ENCODE measurements at places on chromosomes 2 and 18.

GRCh38 chr2:221215487-221215886 is 356.6 kb downstream of the EPHA4 start:
- DNase-seq: no peak

- no peak for DNase-seq
Measured at GRCh38 chr2:33495683-33496082, 19.2 kb downstream of the RASGRP3 start.

GRCh38 chr2:129464036-129464435 is 515.4 kb upstream of the RAB6C start:
- no peak for DNase-seq

DNA sequence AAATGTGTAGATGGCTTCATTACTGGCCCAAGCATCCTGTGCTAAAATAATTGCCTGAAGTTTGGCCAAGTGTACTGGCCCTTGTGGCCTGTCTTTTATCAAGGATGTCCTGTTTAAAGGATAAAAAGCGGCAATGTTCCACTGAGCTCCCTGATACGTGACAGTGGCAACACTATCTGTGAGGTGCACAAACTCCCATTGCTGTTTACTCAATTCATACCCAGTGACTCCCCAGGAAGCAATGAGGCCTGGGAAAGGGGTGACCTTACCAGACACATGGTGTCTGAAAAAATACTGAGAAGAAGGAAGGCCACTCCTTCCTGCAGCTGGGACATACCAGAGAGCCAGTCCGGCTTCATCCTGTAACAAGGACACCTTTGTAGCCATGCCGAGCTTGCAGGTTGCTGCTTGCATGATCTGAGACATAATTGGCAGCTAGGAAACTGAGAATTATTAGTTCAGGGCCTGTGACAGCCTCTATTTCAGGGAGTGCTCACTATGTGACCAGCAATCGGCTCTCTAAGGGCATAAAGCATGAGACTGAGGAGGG is 198.5 kb upstream of the LRATD1 start:
- DNase-seq: no peak

GRCh38 chr2:231761735-231762134 is 19.3 kb downstream of the PDE6D start:
- DNase-seq: no peak

DNA sequence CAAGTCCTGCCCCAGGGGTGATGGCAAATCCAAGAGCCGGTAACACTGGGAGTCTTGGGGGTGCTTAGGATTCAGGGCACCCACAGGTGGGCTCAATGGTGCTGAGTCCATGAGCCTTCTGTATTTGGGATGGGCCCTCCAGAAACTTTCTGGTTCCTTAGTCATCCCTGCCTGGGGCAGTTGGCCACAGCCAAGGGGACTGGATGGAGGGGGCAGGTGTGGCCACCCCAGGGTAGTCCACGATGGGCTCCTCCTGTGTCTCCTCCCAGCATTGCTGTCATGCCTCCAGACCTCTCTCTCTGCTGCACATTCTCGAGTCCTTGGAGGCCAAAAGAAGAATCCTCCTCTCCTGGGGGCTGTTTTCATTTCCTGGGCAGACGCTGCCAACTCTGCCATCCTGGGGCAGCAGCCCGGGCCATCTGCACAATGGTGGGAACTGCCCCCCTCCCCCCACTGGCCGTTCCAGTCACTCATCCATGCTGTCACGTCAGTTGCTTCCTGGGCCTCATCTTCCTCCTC is 158.0 kb upstream of the TWIST2 start:
- no peak for DNase-seq

DNA sequence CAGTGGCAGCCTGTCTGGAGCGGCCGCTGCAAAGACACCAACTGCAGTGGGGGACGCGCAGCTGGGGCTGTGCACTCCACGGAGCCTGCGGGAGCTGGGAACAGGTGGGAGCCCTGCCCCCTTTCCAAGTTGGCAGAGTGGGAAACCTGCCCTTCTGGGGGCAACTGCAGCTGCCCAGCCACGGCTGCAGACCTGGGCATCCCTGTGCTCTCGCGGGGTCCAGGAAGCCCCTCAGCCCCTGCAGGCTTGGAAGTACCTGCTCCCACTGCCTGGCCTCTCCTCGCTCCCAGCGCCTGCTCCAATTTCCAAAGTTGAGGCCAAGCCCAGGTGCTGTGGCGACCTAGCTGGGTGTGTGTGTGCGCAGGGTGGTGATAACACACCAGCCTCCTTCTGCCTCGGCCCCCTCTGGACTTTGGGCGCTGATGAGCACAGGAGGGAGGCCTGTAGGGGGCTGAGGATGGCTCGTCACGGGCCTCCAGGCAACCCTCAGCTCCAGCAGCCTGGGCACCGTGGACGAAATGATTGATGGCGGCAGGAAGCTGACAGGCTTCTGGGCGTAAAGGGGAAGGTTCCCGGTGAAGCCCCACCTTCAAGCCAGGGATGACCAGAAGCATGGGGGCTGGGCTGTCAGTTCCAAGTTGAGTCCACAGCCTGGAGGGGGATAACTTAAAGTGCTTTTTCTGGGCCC is 76.9 kb downstream of the PTPN4 start:
- no peak for DNase-seq

- no peak for DNase-seq
Measured at GRCh38 chr18:63505566-63506335, 29.0 kb downstream of the SERPINB5 start.

- no peak for DNase-seq
Measured at GRCh38 chr2:145041706-145042105, 521.8 kb upstream of the ZEB2 start.

GRCh38 chr2:109284826-109285225 is 155.8 kb downstream of the SH3RF3 start:
- no peak for DNase-seq

- DNase-seq: peak; percentile 15
Measured at GRCh38 chr2:126886211-126886915, 12.3 kb upstream of the TEX51 start.

DNA sequence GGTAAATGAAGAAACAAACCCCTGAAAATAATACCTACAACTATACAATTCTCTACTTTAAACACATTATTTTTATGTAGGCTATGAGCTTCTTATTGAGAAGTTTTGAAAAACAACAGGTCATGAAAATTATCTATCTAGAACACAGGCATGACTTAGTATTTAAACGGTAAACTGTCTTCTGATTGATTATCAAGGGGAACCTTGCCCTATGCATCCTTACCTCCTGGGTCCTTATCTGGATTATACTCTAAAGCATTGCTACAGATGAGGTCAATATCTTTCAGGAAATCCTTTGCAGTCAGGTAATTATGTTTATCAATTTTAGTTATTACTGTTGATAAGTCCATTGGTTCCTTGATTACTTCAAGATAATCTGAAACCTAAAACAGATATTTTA is 144.3 kb downstream of the ATAD2B start:
- DNase-seq: no peak

GRCh38 chr2:239444626-239445577 is 44.1 kb upstream of the HDAC4 start:
- no peak for DNase-seq

DNA sequence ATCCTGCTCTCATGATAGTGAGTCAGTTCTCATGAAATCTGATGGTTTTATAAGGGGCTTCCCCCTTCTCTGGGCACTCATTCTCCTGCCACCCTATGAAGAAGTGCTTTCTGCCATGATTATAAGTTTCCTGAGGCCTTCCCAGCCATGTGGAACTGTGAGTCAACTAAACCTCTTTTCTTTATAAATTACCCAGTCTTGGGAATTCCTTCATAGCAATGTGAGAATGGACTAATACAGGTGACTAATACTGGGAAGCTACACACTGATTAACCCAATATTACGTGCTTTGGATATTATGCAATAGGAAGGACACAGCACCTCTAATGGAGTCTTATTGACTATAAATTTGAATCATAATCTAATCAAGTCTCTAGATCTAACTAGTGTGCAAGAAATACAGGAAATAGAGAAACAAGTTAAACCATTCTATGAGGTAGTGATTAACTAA is 107.2 kb upstream of the ETAA1 start:
- no peak for DNase-seq

GRCh38 chr2:88561646-88562388 is 65.4 kb downstream of the EIF2AK3 start:
- no peak for DNase-seq

DNA sequence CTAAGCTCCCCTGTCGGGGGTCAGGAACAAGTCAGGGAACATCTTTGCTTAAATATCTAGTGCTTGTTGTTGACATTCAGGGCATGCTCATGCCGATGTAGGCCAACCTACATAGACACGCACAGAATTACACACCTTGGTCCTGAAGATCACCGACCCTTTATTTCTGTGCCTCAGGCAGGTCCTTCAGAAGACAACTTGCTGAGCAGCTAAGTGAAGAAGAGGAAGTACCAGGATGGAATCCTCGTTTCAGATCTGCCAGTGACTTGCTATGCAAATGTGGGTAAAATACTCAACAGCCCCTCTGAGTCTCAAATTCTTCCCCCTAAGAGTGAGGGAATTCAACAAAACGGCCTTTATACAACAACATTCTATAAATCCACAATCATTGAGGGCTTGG is 494.7 kb downstream of the BCL11A start:
- no peak for DNase-seq

GRCh38 chr18:12656605-12656937 is 1.3 kb downstream of the SPIRE1 start:
- no peak for DNase-seq

GRCh38 chr18:46480226-46480625 is 176.8 kb downstream of the LOXHD1 start:
- no peak for DNase-seq

GRCh38 chr2:224181534-224182155 is 142.6 kb upstream of the SERPINE2 start:
- no peak for DNase-seq

DNA sequence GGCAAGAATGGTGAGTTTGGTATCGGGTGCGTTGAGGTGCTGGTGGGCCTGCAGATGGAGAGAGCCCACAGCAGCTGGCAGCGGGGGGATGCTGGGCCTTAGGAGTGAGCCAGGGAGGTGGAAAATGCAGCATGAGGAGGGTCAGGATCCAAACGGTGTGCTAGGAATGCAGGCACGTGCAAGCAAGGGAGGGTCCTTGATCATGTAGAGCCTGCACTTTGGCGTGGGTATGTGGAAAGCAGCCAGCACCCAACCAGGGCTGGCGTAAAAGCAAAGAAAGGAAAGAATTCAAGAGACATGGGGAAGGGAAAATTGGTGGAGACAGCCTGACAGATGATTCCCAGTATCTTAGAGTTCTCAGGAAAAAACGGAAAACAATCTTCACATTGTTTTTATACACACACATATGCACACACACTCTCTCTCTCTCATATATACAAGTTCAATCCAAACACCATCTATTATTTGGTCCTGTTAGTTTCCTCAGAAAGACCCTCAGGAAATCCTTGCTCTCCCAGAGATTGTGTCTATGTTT is 46.3 kb downstream of the LTBP1 start:
- no peak for DNase-seq

DNA sequence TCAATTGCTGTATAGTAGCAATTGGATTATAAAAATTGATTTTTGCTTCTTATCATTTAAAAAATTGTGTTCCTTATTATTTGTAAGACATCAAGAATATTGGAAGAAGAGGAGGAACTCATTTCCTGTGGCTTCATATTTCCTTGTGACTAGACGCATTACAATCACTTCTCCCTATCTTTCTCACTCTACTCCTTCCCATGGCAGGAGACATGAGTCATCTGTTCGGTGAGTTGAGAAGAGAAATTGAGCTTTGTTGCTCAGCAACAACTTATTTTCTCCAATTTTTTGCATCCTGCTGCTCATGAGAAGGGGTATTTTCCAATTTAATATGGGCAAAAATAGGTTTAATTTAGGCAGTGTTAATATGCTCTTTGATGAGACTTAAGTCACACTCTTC is 1783.9 kb downstream of the SUCLG1 start:
- no peak for DNase-seq

DNA sequence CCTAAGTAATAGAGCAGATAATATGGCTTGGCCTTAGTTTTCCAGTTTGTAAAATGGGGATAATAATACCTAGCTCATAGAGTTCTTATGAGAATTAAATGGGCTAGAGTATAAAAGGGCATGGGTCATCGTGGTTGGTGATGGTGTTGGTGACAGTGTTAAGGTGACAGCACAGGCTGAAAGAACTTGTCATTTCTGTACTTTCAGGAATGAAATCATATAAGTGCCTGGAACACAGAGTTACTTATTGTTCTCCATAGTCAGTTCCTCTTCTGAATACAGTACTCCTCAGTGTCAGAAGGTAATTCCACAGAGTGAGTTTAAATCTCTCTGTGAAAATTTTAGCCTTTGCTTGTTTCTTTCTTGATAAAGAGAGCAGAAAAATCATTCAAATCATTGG is 42.4 kb downstream of the KIF5C start:
- no peak for DNase-seq

GRCh38 chr2:222427646-222428301 is 3.4 kb downstream of the SGPP2 start:
- no peak for DNase-seq

GRCh38 chr2:15521641-15522181 is 39.4 kb downstream of the NBAS start:
- no peak for DNase-seq

- no peak for DNase-seq
Measured at GRCh38 chr18:52850031-52850560, 510.1 kb downstream of the DCC start.

GRCh38 chr2:231926761-231927565 is 767 bp upstream of the NPPC start:
- no peak for DNase-seq

DNA sequence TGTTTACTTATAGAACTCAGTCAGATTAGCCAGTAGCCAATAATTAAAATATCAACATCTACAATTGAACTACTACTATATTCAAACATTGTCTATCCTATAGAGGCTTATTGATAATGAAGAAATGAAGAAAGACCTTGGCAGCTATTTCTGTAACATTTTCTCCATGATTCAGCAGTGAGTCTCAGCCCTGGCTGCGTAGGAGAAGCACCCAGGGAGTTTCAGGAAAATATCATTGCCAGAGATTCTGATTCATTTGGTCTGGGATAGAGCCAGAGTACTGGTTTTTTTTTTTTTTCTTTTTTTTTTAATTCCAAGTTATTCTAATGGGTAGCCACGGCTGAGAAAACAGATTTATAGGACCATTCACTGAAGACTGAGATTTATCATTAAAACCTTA is 404.8 kb downstream of the TXNL1 start:
- no peak for DNase-seq

DNA sequence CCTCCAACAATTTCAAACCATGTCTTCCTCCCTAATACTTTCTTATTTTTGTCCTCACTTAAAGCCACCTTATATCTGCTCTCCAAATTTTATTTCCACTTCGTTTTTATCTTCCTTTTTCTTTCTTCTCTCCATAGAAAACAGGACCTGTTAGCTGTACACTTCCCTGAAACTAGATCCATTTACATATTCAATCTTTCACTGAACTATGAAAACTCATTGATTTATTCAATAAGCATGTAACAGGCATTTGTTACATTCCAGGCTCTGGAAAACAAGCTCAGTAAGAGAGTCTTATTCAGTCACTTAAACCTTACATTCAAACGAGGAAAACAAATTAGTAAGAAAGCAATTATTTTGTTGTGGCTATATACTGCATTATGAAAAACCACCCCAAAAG is 1225.3 kb downstream of the SUCLG1 start:
- DNase-seq: no peak

DNA sequence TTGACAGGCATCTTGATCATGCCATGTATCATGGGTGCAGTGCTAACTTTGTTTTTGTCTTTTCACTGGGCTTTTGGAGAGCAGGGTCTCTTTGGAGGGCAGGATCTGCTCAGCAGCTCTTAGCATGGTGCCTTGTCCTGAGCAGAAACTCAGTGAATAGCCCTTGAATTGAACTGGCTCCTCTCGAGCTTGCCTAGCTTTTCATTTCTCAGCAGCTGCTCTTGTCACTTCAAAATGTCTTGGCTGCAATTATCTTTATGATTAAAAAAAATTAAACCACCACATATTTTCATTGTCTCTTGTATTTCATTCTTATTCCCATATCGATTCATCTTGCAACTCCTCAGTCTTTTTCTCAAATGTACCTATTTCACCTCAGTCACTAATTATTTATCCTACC is 50.5 kb downstream of the CCDC85A start:
- DNase-seq: no peak

Measured in thymus (tissue), 14 donors.